Bronchial smooth muscle cell (primary cell): ENCODE measurements at places on chromosomes 16 and 17. TPM values are rescaled to one million over a fixed set of nuclear protein-coding genes. Genes with fewer than 3 reads are reported as not detected.

Gene GLP2R
- not detected in 2 replicates for total RNA-seq

Gene TUBG2
- 7.8 and 8.8 TPM in 2 replicates for total RNA-seq

Gene BEAN1
- not detected in 2 replicates for total RNA-seq

Gene GP2
- not detected in 2 replicates for total RNA-seq

Gene RFNG
- total RNA-seq = 24.6 and 26.8 TPM in 2 replicates

Gene DPEP2
- total RNA-seq = not detected in 2 replicates

Gene CLDN6
- total RNA-seq = 0.09 and 0.16 TPM in 2 replicates

Gene KRTAP4-1
- not detected in 2 replicates for total RNA-seq

Gene C16orf96
- total RNA-seq = under 0.01 TPM in 2 replicates

Gene TNFRSF17
- not detected in 2 replicates for total RNA-seq
